ENCODE measurements at places on chromosomes 7 and 10.

DNA sequence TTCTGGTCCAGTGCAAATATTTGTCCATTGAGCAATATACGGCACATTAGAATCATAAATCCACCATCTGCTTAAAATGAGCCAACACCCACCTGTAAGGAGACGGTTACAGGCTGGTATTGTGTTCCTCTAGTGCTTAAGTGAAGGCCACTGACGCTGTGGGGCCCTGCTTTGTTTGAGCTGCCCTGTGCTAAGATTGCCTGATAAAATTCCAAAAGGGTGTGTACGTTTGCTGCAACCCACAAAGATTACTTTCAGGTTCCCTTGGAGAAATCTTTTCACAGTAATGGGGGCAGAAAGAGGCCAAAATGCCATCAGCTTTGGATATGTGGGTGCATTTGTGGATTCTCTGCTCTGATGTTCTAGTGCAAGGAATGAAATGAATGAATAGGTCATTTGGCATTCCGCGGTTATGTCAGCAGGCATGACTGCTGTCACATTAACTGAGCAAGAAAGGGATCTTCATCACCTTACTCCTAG lies 34.4 kb downstream of the AGR3 start:
- no peak for DNase-seq

GRCh38 chr7:103689255-103689654 lies 243.2 kb upstream of the SLC26A5 start:
- no peak for DNase-seq

DNA sequence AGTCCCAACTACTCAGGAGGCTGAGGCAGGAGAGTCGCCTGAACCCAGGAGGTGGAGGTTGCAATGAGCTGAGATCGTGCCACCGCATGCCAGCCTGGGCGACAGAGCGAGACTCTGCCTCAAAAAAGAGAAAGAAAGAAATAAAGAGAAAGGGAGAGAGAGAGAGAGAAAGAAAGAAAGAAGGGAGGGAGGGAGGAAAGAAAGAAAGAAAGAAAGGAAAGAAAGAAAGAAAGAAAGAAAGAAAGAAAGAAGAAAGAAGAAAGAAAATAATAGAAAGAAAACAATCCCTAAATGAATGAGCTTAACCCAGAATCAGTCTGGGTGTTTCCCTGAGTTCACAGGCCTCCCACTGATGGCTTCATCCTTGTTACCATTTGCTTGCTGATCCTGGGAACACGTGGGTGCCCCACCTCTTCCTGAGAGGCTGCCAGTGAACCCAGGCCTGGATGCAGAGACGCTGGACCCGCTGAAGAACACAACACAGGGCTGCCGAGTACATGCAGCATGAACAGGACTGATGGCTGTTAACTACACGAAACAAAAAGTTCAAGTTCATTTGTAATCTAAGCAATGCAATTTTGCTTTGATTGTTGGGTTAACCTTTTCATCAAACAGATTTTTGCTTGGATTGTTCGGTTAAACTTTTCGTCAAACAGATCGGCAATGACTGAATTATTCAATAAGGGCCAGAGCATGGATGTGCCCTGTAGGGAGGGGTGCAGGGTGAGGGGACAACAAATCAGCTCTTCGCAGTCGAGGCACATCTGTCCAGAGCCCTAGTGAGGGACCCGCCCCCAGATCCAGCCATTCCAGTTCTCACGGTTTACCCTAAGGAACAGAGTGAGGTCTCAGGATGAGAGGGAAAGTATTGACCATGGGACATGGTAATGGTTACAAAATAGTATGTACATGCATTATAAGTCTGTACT lies 11.5 kb downstream of the NPFFR1 start:
- no peak for DNase-seq

GRCh38 chr7:18607025-18607424 lies 111.5 kb downstream of the HDAC9 start:
- DNase-seq: no peak

DNA sequence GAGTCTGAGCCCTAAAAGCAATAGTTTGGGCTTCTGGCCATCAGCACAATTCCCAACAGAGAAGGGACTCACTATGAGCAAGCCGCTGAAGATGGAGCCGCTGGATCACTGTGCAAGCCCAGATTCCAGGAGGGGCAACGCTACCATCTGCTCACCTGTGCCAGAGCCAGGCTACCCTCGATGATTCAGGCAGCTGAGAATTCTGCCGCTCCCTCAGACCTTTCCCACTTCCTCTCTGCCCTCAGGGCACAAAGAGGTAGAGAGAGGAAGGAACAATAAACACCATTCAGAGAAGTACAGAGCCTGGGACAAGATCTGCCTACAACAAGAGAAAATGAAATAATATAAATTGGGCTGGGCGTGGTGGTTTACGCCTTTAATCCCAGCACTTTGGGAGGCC lies 98.1 kb downstream of the MYOF start:
- no peak for DNase-seq

Measured in stimulated activated CD8-positive, alpha-beta memory T cell treated with anti-CD3 and anti-CD28 coated beads, Interleukin-2, amount 100 ng/mL, for 48 hours (primary cell).